Adipose tissue (tissue), 3 donors: ENCODE measurements at places on chromosomes 7 and 10. TPM values are rescaled to one million over a fixed set of nuclear protein-coding genes. Genes with fewer than 3 reads are reported as not detected.

Gene DOCK1
- 9.5 TPM for polyA plus RNA-seq

Gene FKBP6
- polyA plus RNA-seq: 0.03 TPM

Gene TMEM273
- polyA plus RNA-seq: 41.8 TPM

Gene LLCFC1
- not detected for polyA plus RNA-seq

Gene LRIT1
- not detected for polyA plus RNA-seq

Gene OR2A12
- not detected for polyA plus RNA-seq
